ENCODE measurements at places on chromosomes 1 and 21. TPM values are rescaled to one million over a fixed set of nuclear protein-coding genes. Genes with fewer than 3 reads are reported as not detected.

The TGFB2 gene
- total RNA-seq, result 7.8 TPM

The GPR3 gene
- 0.57 TPM for total RNA-seq

The VWA5B1 gene
- total RNA-seq, result not detected

The ATP1A4 gene
- total RNA-seq, result 5.2 TPM

The LCE1E gene
- not detected for total RNA-seq

The FMO3 gene
- 0.23 TPM for total RNA-seq

The CCDC17 gene
- total RNA-seq, result 3.8 TPM

The CHRNB2 gene
- total RNA-seq, result 0.74 TPM

The HAX1 gene
- 96.6 TPM for total RNA-seq

The ST6GALNAC5 gene
- 18.5 TPM for total RNA-seq

The SLC25A34 gene
- 1.1 TPM for total RNA-seq

The LCE2C gene
- total RNA-seq, result not detected

The RUNX3 gene
- 2.5 TPM for total RNA-seq

The APOBEC4 gene
- total RNA-seq, result not detected

The CA14 gene
- 0.36 TPM for total RNA-seq

The OR10J1 gene
- not detected for total RNA-seq

The ERO1B gene
- total RNA-seq, result 12.0 TPM

The ZBTB7B gene
- 60.0 TPM for total RNA-seq

The PRELP gene
- 17.9 TPM for total RNA-seq

The RBM11 gene
- total RNA-seq, result 4.1 TPM

The CYB5RL gene
- 10.9 TPM for total RNA-seq

The DNASE2B gene
- total RNA-seq, result 0.85 TPM

The NEGR1 gene
- total RNA-seq, result 7.6 TPM

The CNST gene
- 19.4 TPM for total RNA-seq

The SERTAD4 gene
- 2.0 TPM for total RNA-seq

The OPRD1 gene
- total RNA-seq, result 0.09 TPM

All from prostate gland (tissue), 2 donors.